ENCODE measurements at places on chromosomes 2 and 18. TPM values are rescaled to one million over a fixed set of nuclear protein-coding genes. Genes with fewer than 3 reads are reported as not detected.

Gene HEATR5B
- 21.2 TPM for total RNA-seq

Gene SCYGR4
- total RNA-seq, result not detected

GRCh38 chr18:42649331-42650035, 466.0 kb downstream of the RIT2 start:
- DNase-seq, result no peak

DNA sequence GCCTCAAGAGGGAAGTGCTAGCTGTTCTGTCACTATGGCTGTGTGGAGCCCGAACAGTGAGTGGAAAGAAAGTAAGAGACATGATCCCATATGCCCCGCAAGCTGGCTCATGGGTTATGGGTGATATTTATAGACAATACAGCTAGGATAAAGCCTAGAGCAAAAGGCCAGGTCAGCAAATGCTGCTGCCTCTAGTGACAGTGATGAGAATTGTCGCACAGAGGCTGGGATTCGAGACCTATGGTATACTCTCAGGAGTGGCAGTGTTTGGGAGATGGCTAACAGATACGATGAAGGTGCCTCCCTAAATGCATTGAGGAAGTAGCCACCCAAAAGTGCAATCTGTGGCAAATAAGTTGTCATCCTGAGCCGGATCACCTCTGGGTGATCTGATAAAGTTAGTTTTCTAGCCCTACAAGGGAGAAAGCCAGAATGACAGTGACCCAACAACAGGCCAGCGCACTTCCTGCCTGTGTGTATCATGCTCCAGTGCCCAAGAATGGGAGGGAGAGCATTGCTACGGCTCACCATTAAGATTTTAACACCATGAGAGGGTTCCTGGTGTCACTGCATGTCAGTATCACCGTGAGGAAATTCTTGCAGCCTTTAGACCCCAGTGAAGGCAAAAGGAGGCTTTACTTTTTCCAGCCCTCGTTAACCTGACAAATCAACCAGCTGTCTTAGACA, 92.2 kb upstream of the TGFA start:
- DNase-seq, result no peak

GRCh38 chr18:10261344-10262276, 192.8 kb upstream of the APCDD1 start:
- no peak for DNase-seq

GRCh38 chr2:16262526-16263178, 322.3 kb downstream of the MYCN start:
- no peak for DNase-seq

Gene KCNG2
- not detected for total RNA-seq

GRCh38 chr2:1990151-1990589, 245.9 kb upstream of the PXDN start:
- no peak for DNase-seq

- DNase-seq, result no peak
These were observed 94.0 kb upstream of the ACVR1C start for GRCh38 chr2:157722580-157723234.
